Retina (tissue), 1 donor: ENCODE measurements at places on chromosomes 5 and 9.

DNA sequence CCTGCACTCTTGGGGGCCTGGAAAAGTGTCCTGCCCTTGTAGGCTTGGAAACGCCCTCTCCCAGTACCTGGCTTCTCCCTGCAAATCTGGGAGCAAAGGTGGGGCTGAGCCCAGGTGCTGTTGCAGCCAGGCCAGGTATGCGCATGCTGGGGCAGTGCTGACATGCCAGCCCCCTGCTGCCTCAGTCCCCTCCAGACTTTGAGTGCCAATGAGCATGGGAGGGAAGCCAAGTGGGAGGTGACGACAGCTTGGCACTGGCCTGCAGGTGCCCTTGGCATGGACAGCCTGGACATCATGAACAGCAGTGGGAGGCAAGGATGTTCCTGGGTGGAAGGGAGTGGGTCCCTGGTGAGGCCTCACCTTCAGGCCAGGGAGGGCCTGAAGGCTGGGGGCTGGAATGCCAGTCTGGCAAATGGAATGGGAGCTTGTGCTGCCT lies 1494.4 kb upstream of the NUDT12 start:
- no peak for DNase-seq

DNA sequence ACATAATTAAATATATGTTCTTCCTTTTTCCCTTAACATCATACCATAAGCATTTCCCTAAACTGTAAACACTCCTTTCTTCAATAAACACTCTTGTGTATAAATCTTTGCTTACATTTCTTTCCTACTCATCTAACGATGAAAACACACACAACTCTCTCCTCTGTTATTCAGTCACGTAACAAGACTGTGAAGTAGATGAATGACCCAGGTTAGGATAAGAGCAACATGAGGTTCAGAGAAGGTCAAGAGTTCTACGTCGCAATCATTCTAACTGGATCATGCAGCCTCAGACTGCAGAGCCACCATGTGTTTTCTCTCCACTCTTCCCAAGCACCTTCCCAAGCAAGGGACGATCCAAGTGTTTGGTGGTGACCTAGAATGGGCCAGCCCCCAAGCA lies 70.5 kb upstream of the SPTLC1 start:
- no peak for DNase-seq

GRCh38 chr5:170917113-170917512 lies 55.3 kb downstream of the RANBP17 start:
- no peak for DNase-seq

- DNase-seq: no peak
Measured at GRCh38 chr5:101561018-101561417, 657.9 kb upstream of the ST8SIA4 start.

- no peak for DNase-seq
Measured at GRCh38 chr5:116451905-116452450, 122.6 kb downstream of the SEMA6A start.

DNA sequence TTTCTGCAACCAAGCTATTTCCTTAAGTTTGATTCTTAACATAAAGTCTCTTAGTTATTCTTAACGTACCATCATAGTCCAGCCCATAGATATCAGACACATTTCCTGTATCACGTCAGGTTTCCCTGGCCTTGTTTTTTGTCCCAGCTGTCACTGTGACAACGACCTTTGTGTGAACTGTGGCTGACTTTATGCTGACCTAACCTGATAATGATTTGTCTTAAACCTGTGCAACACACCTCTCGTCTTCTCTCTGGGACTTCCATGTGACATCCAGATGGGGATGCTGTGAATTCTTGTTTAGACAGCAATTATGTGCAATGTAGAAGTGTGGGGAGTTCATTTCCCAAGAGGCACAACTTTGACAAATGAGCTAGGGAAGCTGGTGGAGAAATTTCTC lies 662.8 kb downstream of the PTPRD start:
- DNase-seq: no peak

DNA sequence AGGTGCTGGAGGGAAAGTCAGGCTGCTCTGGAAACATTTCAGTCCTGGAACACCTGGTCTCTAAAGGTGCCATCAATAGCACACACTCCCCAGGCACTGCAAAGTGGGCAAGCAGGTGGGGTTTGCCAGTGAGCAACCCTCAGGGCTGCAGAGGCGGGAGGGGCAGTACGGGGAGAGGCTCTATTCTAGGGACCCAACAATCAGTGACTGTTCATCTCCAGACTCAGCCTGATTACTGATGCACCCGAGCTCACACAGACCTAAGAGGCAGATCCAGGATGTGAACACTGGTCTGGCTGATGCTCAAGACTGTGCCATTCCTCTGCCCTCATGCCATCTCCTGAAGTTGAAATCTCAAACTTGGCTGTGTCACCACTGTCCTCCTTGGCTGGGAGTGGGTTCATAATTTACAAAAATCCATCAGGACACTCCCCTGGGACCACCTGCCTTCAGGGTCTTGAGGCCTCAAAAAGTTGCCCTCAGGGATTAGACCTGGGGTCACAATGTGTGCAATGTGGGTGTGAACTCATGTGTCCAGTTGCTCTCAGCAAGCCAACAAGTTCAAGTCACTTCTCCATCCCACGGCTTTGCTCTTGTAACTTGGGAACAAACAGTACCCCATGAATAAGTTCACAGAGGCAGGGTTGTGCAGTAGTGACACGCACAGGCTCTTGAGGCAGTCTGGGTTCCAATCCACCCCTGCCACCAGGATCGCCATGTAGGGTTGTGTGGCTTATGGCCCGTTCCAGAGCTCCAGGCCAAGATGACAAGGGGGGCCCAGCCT lies 19.9 kb upstream of the KCNMB1 start:
- no peak for DNase-seq

- no peak for DNase-seq
Measured at GRCh38 chr9:15843931-15844330, 291.1 kb downstream of the CCDC171 start.

- no peak for DNase-seq
Measured at GRCh38 chr9:129860653-129861446, 25.6 kb downstream of the USP20 start.

DNA sequence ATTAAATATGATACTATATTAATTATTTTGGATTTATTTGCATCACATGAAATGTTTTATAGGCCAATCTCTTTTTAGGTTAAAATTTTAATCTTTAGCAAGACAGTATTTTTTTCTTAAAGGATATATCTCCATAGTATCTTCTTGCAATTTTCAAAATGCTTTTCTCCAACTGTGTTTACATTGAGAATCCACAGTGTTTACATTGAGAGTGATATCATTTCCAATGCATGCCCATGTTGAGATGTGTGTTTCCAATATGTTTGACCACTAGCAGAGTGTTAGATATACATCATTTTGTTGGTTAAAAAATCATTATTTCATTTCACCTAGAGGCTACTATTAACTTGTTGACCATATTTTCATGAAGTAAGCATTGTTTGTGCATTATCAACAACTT lies 17.3 kb downstream of the VCAN start:
- DNase-seq: no peak

DNA sequence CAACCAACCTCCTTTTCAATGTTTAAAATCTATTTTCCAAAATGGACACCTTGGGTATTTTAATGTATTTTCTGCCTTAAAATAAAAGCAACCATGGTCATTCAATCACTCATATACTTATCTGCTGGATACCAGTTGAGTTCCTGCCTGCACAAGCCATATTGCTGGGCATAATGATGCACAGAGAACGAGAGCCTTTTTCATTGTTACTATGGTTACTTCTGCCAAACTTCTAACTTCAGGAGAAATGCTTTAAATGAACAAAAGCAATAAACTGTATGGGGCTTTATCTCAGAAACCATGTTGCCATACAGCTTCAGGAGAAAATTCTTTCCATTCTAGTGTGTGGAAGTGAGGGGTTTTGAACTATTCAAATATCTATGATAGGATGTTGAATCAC lies 269.5 kb downstream of the GABRB2 start:
- DNase-seq: no peak

DNA sequence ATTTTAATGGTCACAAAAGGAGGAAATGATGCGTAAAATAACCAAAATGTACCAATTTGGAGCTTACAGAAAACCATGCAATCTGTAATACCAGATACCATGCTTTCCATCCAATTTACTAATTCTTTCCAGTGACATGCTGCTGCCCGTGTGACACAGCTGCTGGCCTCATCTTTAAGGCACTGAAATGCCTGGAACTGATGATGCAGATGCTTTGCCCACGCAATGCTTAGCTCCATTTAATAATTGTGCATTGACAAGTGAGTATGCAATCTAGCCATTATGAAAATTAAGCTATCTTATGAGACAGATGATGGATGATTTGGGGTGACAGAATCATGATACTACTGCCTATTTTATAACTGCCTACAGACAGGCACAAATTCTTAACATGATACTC lies 169.2 kb upstream of the CTNND2 start:
- peak; percentile 14 for DNase-seq

DNA sequence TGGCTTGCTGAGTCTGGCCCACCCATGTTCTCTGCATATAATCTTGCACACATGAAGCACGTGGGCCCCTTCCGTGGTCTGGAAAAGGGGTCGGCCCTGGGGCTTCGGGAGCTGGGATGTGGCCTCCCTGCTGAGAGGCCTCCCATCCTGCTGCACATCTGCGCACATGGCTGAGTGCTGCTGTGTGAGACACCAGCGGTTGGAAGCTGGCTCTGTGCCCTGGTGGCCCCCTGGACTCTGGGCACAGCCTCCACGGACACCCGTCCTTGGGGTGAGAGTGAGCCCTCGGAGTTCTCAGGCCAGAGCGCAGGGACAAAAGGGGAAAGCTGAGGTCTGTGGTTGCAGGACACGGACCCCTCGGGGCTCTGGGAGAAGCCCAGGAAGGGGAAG lies 115.8 kb downstream of the RXRA start:
- peak; percentile 47 for DNase-seq

DNA sequence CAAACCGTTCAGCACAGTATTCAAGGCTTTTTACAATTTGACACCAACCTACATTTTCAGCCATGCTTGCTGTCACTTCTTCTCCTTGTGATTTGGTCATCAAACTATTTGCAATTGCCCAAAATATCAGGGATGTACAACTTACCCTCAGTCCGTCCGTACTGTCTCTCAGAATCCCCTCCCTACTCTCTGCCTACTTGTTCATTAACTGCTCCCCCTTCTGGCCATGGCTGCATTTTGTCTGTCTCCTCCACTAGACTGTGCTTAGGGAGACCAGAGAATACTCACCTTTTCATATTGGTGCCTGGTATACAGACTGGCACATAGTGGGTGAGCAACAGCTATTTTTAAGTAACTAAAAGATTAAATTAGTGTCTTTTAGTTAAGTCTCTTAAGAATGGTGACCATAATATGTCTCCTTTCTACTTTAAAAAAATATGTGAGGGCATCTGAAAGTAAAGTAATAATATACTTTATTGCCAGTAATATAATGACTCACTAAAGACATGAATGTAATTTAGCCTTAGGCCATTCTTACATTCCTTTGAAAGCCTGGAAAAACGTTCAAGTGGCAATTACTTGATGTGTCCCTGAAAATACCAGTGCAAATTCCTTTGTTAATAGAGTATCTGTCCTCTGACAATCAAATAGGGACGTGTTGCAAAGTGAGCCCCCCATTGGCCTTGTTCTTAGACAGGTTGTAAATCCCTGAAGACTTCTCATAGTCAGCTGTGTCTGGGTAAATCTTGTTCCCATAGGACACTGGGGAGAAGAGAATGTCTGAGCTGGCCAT lies 27.8 kb downstream of the PRLR start:
- no peak for DNase-seq

- DNase-seq: no peak
Measured at GRCh38 chr5:9149988-9150387, 395.9 kb downstream of the SEMA5A start.
